NCI-H2227 treated with DMSO at 0.1 percent for 48 hours (cell line): ENCODE measurements at places on chromosomes 3 and 15.
A peak's percentile ranks its signal among the peaks of the same experiment; 100 is the strongest.

GRCh38 chr15:40255033-40255432 lies 16.2 kb downstream of the PAK6 start:
- DNase-seq, result no peak

DNA sequence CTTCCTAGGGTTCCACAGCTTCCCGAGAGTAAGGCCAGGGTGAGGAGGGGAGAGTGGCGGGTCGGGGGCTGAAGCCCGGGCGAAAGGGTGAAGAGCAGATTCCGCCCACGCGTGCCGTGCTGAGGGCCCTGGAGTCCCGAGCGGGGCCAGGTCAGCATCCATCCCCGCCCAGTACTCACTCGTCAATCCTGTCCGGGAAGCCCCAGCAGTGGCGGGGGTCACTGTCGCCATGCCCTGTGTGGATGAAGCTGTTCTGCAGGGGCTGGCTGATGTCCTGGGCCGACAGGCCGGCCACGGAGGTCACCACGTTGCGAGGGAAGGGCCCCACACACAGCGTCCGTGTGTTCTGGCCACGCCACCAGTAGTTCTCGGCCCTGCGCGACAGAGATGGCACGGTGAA lies 36.3 kb downstream of the TNK2 start:
- no peak for DNase-seq

GRCh38 chr3:2513986-2514385 lies 415.3 kb downstream of the CNTN4 start:
- no peak for DNase-seq

DNA sequence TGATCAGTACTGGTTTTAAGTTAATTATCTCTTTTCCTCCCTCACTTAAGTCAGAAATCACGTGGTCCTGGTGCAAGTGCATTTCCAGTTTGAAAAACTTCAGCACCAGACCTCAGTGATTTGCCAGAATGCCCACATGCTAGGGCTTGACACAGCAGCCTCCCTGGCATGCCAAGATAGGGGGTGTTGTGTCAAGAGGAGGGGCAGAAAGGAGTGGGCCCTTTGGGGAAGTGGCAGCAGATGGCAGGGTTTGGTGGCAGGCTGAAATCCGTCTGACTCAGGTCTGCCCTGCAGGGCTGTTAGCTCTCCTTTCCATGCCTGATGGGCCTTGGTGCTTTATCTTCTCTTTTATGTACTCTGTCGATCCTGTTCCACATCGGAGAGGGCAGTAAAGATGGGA lies 23.4 kb downstream of the PXK start:
- no peak for DNase-seq

DNA sequence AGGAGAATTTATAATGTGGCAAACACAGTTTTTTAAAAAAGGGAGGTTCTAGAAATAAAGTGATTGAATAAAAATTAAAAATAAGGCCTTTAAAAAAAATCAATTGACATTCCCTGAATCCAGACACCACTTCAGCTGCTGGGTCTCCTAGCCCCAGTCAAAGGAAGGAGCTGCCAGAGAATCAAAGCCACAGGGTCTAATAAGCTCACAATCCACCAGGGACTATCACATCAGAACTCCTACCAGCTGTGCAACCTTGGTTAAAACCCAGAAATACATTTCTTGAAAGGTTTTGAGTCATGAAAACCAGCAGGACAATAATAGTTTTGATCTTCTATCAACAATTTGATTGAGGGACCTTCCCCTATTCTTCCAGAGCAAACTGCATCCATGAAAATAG lies 134.5 kb downstream of the MECOM start:
- no peak for DNase-seq

- no peak for DNase-seq
These were observed 218.2 kb downstream of the ADAMTS17 start for GRCh38 chr15:100123611-100124010.

GRCh38 chr3:192489579-192489978 lies 237.8 kb downstream of the FGF12 start:
- DNase-seq, result no peak

- DNase-seq, result no peak
These were observed 131.4 kb downstream of the NSMCE3 start for GRCh38 chr15:29138260-29138659.

- no peak for DNase-seq
These were observed 194.8 kb upstream of the RGMA start for GRCh38 chr15:93283854-93284253.

- no peak for DNase-seq
These were observed 318.7 kb upstream of the STT3B start for GRCh38 chr3:31213869-31214486.

GRCh38 chr3:8457039-8457438 lies 44.6 kb upstream of the LMCD1 start:
- DNase-seq, result no peak

DNA sequence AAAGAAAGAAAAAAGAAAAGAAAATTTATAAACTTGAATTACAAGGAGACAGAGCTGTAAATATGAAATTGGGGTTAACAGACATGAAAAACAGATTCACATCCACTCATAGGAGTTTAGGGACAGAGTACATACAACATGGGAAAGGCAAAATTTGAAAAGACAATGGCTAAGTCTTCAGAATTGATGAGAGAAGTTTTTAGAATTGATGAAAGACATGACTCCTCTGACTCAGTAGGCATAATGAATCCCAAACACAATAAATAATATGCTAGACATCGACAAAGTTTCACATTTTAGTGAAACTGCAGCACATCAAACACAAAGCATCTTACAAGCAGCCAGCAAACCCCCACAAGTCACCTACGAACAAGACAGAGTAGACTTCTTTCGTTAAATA lies 84.4 kb upstream of the MELTF start:
- no peak for DNase-seq

DNA sequence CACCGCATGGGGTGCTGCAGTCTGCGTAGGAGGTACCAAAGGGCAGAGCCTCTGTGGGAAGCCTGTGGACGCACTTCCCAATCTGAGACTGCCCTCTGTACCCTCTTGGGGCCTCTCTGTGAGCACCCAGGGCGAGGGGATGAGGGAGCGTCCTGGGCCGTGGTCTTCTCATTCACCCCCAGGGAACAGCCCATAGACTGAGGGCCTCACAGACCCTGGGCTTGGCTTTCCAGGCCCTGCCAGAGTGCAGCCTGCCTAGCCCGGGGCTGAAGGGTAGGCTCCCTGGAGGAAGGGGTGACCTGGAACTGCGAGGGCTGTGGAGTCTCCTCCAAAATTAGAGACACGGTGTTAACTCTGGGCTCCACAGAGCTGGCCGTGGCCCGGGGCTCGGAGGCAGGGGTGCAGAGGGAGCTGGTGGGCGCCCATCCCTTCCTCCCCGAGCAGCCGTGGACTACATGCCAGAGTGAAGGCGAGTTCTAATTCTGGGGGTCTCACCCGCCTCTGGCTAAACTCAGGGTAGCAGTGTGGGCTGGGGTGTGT lies 468 bp upstream of the SPTBN5 start:
- DNase-seq, result no peak

- no peak for DNase-seq
These were observed 235.7 kb upstream of the KCNMB2 start for GRCh38 chr3:178300441-178300959.

GRCh38 chr3:129195731-129196256 lies 12.1 kb upstream of the CNBP start:
- peak; percentile 22 for DNase-seq

DNA sequence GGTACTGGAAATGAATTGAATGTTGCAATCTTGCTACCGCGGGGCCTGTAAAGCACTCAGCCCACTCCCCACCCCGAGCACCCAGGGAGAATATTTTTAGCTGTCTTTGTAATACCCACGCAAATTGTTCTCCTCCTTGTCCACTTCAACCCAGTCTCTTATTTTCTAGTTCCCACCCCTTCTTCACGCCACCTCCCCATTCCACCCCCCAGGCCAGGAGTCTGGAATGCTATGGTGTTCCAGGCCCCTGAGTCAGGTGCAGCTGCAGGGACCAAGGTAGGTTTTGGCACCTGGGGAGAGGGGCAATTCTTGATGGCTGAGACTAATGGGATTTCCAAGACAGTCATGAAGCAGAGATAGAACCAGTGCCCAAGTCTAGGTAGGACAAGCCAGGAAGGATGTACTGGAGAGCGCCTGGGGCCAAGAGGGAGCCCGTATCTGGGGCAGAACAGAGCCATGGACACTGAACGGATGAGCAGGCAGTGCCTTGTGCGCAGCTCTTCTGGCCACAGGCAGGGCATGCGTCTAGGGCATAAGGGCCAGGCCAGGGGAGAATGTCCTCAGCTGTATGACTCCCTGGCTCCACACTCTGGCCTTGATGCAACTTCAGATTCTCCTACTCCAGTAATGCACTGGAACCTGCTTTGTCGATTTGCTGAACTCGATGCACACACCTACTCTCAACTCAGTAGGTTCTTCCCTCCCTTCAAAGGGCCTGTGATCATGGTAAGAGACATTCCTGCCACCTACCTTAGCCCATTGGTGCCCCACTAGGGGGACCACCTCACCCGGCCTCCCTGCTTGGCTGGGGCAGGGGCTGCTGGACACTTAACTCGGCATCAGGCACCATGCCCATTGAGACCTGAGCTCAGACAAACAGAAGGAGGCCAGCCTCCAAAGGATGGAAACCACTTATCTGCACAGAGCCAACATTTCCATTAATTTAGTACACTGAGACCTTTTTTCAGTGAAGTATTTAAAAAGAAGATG lies 34.6 kb upstream of the MAGEF1 start:
- DNase-seq, result no peak
